Activated T-helper 2 cell treated with anti-CD3 and anti-CD28 coated beads, Interferon-gamma antibody, Interleukin-2, Interleukin-4, amounts not matched to agents 10 μg/mL and 5 μg/mL and 100 μg/mL, durations not matched to agents 14 hours and 24 hours and 36 hours (primary cell): ENCODE measurements at places on chromosomes 6 and 20. TPM values are rescaled to one million over a fixed set of nuclear protein-coding genes. Genes with fewer than 3 reads are reported as not detected.
A peak's percentile ranks its signal among the peaks of the same experiment; 100 is the strongest.

GRCh38 chr6:111987295-111987694 lies 66.6 kb upstream of the CCN6 start:
- no peak overlapping the region for H3K27ac ChIP-seq
- no peak for DNase-seq
- H3K4me3 ChIP-seq, result no peak overlapping the region
- peaks cover 55% of the 10 kb centered on the region for H3K4me1 ChIP-seq

- H3K36me3 ChIP-seq, result no peaks in the 10 kb centered on the region
- H3K4me3 ChIP-seq, result no peak overlapping the region
- peaks cover 24% of the 10 kb centered on the region for H3K4me1 ChIP-seq
- H3K27ac ChIP-seq, result no peak overlapping the region
- peaks cover 4% of the 10 kb centered on the region for H3K27me3 ChIP-seq
Measured at GRCh38 chr20:23084845-23085365, 1.2 kb downstream of the CD93 start.

- H3K27ac ChIP-seq, result no peak overlapping the region
- DNase-seq, result no peak
- H3K4me1 ChIP-seq, result no peaks in the 10 kb centered on the region
- H3K27me3 ChIP-seq, result no peaks in the 10 kb centered on the region
- no peaks in the 10 kb centered on the region for H3K36me3 ChIP-seq
Measured at GRCh38 chr6:164023535-164023934, 609.0 kb downstream of the QKI start.

GRCh38 chr20:37432606-37433005 lies 86.7 kb downstream of the SRC start:
- no peaks in the 10 kb centered on the region for H3K27me3 ChIP-seq
- H3K4me3 ChIP-seq, result no peak overlapping the region
- H3K4me1 ChIP-seq, result no peaks in the 10 kb centered on the region
- DNase-seq, result no peak
- H3K27ac ChIP-seq, result no peak overlapping the region
- H3K36me3 ChIP-seq, result no peaks in the 10 kb centered on the region

DNA sequence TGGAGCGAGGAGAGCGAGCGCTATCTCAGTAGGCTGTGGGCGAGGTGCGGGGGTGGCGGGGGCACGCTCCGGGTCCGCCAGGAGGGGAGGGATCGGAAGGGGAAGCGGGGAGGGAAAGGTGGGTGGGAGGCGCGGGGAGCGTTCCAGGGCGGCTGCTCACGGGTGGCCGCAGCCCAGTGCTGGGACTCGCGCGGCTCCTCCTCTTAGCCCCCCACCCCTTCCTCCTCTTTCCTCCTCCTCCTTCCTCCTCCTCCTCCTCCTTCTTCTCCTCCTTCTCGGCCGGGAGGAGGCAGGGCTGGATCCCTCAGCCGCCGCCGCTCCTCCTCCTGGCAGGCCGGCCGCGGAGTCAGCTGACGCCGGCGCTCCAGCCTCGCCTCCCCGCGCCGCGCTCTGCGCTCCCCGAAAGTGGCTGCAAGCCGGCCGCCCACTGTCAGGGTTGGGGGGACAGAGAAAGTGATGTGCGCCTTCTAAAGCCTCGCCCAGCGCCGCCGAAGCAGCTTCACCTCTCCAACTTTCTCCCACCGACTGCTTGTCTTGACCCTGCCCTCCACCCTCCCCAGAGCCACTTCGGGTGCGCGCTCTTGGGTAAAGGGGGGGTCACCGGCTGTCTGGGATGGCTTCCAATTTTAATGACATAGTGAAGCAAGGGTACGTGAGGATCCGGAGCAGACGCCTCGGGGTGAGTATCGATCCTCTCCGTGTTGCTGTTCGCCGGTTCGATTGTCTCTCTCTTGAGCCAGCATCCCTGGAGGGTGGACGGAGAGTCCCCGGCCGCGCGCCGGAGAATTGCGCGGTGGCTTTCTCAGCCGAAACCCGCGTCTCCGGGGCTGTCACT lies at the start of gene DOK5:
Gene DOK5, plus strand, starts transcription at position 260 of the 835 bp plus-strand sequence. Its CDS starts 354 bp downstream, at position 614.
- DNase-seq, result no peak
- H3K4me1 ChIP-seq, result peaks cover 17% of the 10 kb centered on the region
- peaks cover 41% of the 10 kb centered on the region for H3K27me3 ChIP-seq
- no peaks in the 10 kb centered on the region for H3K36me3 ChIP-seq
- H3K4me3 ChIP-seq, result peak within 1 kb of the TSS; percentile 65
- H3K27ac ChIP-seq, result peak within 1 kb of the TSS; percentile 18

The CLIC5 gene
- total RNA-seq, result 3.0 and 3.8 TPM in 2 replicates

DNA sequence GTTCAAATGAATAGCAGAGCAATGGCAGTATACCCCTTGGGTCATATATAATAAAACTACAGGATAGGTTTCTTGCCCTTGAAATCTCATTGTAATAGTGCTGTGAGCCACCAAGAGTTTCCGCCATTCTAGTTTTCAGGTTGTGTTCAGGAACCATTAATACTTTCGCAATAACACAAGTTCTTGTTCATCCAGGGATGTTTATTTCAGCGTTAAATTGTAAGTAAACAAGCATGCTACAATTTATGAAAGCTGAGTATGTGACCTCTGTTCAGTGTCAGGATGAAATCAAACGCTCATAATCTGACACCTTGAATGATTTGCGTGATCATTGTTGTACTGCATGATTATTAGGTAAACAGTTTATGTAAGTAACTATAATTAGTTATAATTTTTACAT lies 22.8 kb downstream of the ANKS1A start:
- H3K4me1 ChIP-seq, result peaks cover 29% of the 10 kb centered on the region
- DNase-seq, result no peak
- no peak overlapping the region for H3K27ac ChIP-seq
- H3K4me3 ChIP-seq, result no peak overlapping the region
- no peaks in the 10 kb centered on the region for H3K36me3 ChIP-seq

The EEF1A2 gene
- 1.4 and 2.4 TPM in 2 replicates for total RNA-seq

GRCh38 chr6:125111219-125111983 lies 42.2 kb upstream of the TPD52L1 start:
- H3K4me3 ChIP-seq, result no peak overlapping the region
- no peaks in the 10 kb centered on the region for H3K27me3 ChIP-seq
- H3K36me3 ChIP-seq, result peaks cover 11% of the 10 kb centered on the region

GRCh38 chr6:14881398-14881797 lies 364.5 kb upstream of the JARID2 start:
- no peaks in the 10 kb centered on the region for H3K36me3 ChIP-seq
- no peak overlapping the region for H3K4me3 ChIP-seq
- no peak overlapping the region for H3K27ac ChIP-seq
- H3K4me1 ChIP-seq, result peaks cover 32% of the 10 kb centered on the region
- no peaks in the 10 kb centered on the region for H3K27me3 ChIP-seq

DNA sequence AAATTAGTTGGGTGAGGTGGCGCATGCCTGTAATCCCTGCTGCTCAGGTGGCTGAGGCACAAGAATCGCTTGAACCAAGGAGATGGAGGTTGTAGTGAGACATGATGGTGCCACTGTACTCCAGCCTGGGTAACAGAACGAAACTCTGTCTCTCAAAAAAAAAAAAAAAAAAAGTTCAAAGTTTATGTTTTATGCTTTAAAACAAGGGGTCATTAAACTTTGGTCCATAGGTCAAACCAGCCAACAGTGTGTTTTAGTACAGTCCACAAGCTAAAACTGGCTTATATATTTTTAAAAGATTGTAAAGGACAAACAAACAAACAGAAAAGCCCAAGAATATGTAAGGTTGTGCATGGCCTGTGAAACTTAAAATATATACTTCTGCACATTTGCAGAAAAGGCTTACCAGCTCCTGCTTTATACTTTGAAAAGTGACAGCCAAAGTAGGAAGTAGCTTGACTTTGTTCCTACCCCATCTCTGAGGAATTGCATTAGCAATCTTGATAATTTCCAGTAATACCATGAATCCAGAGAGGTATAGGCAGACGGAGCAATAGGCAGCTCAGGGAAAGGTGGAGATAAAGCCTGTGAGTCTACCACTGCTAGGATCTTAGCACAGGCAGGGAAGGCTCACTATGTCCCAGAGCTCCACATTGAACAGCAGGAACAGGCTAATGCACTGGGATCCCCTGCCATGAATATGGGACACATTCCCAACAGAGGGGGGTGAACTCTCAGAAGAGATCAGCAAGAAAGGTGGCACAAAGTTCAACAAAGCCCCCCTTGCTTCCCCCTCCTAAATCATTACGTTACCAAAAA lies 30.5 kb downstream of the MCM8 start:
- H3K4me3 ChIP-seq, result no peak overlapping the region
- peaks cover 64% of the 10 kb centered on the region for H3K36me3 ChIP-seq
- DNase-seq, result no peak
- no peaks in the 10 kb centered on the region for H3K4me1 ChIP-seq
- no peaks in the 10 kb centered on the region for H3K27me3 ChIP-seq

The TPX2 gene
- total RNA-seq, result 82.8 and 83.0 TPM in 2 replicates

GRCh38 chr6:161835500-161836215 lies 561.8 kb upstream of the AGPAT4 start:
- no peaks in the 10 kb centered on the region for H3K36me3 ChIP-seq
- no peak overlapping the region for H3K27ac ChIP-seq
- no peak for DNase-seq
- no peaks in the 10 kb centered on the region for H3K4me1 ChIP-seq
- no peaks in the 10 kb centered on the region for H3K27me3 ChIP-seq
- H3K4me3 ChIP-seq, result no peak overlapping the region

DNA sequence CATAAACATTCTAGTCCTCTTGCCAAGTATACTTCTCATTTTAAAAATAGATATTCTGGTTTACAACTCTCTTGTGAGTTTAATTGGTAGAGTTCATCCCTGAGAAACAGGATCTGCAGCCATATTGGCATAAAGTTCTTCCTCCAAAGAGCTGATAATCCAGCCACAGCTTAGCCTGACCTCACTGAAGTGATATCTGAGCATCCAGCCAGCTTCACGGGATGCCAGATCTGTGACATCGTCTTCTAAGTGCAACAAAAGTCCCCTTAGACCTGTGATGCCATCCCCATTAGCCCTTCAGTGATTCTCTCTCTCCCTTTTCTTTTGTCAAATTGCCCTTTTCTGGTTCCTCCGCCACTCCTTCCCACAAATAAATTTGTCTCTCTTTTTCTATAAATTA lies 180.6 kb upstream of the STXBP5 start:
- H3K27ac ChIP-seq, result no peak overlapping the region
- H3K27me3 ChIP-seq, result no peaks in the 10 kb centered on the region
- no peaks in the 10 kb centered on the region for H3K4me1 ChIP-seq
- no peaks in the 10 kb centered on the region for H3K36me3 ChIP-seq
- H3K4me3 ChIP-seq, result no peak overlapping the region

The AIF1 gene
- 71.8 and 78.2 TPM in 2 replicates for total RNA-seq

DNA sequence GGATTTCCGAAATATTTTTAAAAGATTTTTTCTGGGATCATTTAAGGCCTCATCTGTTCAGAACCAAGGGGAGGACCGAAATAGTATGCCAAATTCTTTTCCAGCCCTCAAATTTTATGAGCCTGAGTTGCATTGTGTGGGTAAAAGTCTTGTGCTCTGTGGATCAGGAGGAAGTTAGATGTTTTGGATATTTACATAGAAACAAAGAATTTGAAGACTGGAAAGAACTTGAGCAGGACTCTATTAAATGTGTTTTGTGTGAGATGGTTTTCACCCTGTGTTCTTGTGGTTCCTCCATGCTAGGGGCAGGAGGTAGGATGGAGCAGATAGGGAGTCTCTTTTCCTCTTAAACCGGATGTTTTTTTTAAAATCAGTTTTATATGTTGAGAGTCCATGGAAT lies 329.1 kb downstream of the LAMA2 start:
- no peak overlapping the region for H3K27ac ChIP-seq
- DNase-seq, result no peak
- H3K4me3 ChIP-seq, result no peak overlapping the region
- H3K36me3 ChIP-seq, result no peaks in the 10 kb centered on the region
- H3K4me1 ChIP-seq, result no peaks in the 10 kb centered on the region
